Vagina (tissue), 2 donors: ENCODE measurements at places on chromosomes 11 and 22. TPM values are rescaled to one million over a fixed set of nuclear protein-coding genes. Genes with fewer than 3 reads are reported as not detected.

- peaks cover 8% of the 10 kb centered on the region for H3K27me3 ChIP-seq
- H3K4me1 ChIP-seq = peaks cover 8% of the 10 kb centered on the region
- DNase-seq = peak; percentile 40
- no peak overlapping the region for H3K4me3 ChIP-seq
- H3K36me3 ChIP-seq = no peaks in the 10 kb centered on the region
- no peak overlapping the region for H3K27ac ChIP-seq
Measured at GRCh38 chr22:26170795-26171580, 1.7 kb downstream of the SEZ6L start.

Gene GNB1L
- 14.0 TPM for total RNA-seq

- no peaks in the 10 kb centered on the region for H3K27me3 ChIP-seq
- no peak for DNase-seq
- H3K36me3 ChIP-seq = peaks cover 6% of the 10 kb centered on the region
Measured at GRCh38 chr11:74460481-74461154, 6.7 kb downstream of the KCNE3 start.

- H3K36me3 ChIP-seq = no peaks in the 10 kb centered on the region
- no peaks in the 10 kb centered on the region for H3K27me3 ChIP-seq
- no peak overlapping the region for H3K27ac ChIP-seq
- DNase-seq = no peak
- H3K4me3 ChIP-seq = no peak overlapping the region
Measured at GRCh38 chr11:27227736-27228135, 135.3 kb downstream of the CCDC34 start.

Gene OR51B5
- total RNA-seq = 1.2 TPM

Gene OOSP4A
- not detected for total RNA-seq

DNA sequence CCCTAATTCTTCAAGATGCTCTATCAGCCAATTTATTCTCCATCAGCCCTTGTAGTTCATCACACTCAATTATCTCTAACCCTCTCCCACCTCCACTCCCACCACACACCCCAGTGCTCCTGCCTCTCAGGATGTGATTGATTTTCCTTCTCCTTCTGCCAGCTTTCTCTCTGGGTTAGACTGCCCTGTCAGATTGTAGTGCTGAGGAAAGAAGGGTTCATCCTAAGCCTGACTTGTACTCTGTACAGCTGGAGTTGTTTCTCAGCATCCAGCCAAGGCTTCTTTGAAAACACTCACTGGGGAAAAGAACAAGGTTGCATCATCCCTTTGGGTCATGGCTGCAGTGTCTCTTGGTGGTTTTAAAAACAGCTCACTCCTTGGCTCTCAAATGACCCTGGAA lies 61.2 kb downstream of the CECR2 start:
- no peaks in the 10 kb centered on the region for H3K36me3 ChIP-seq
- H3K27ac ChIP-seq = peak overlapping the region; percentile 57
- H3K27me3 ChIP-seq = no peaks in the 10 kb centered on the region
- H3K4me3 ChIP-seq = no peak overlapping the region

- H3K27ac ChIP-seq = no peak overlapping the region
- no peak overlapping the region for H3K4me3 ChIP-seq
- H3K36me3 ChIP-seq = no peaks in the 10 kb centered on the region
- no peaks in the 10 kb centered on the region for H3K27me3 ChIP-seq
Measured at GRCh38 chr22:20429254-20430100, 8.1 kb downstream of the SCARF2 start.

GRCh38 chr11:69642549-69642912 lies 1.6 kb downstream of the CCND1 start:
- peaks cover 66% of the 10 kb centered on the region for H3K4me1 ChIP-seq
- H3K27ac ChIP-seq = peak overlapping the region; percentile 85
- H3K36me3 ChIP-seq = no peaks in the 10 kb centered on the region
- H3K4me3 ChIP-seq = peak overlapping the region; percentile 66

DNA sequence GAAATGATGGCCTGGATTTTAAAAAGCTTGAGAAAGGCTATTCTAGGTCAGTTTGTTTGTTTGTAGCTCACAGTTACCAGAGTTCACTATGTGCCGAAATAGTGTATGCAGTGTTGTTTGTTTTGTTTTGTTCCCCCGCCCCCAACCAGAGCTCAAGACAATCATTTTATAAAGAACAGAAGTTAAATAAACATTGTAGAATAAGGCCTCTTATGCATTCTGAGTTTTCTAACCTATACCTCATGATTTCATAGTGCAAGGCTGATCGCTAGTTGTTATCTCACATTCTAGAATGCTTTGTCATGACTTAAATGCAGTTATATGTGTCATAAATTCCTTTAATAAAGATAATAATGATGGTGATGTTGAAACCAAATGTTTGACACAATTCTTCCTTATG lies 7.8 kb downstream of the KCNA4 start:
- no peaks in the 10 kb centered on the region for H3K4me1 ChIP-seq
- no peak overlapping the region for H3K4me3 ChIP-seq
- DNase-seq = no peak
- H3K27me3 ChIP-seq = no peaks in the 10 kb centered on the region
- H3K36me3 ChIP-seq = no peaks in the 10 kb centered on the region
- no peak overlapping the region for H3K27ac ChIP-seq

Gene CALCA
- not detected for total RNA-seq

Gene FXYD6
- total RNA-seq = 75.4 TPM

GRCh38 chr11:32884770-32885384 lies 7.7 kb upstream of the QSER1 start:
- H3K4me1 ChIP-seq = no peaks in the 10 kb centered on the region
- H3K27ac ChIP-seq = no peak overlapping the region
- no peak for DNase-seq
- H3K36me3 ChIP-seq = no peaks in the 10 kb centered on the region

GRCh38 chr22:46636221-46637002 lies 16.2 kb downstream of the GRAMD4 start:
- H3K27me3 ChIP-seq = no peaks in the 10 kb centered on the region
- peaks cover 11% of the 10 kb centered on the region for H3K4me1 ChIP-seq
- no peak overlapping the region for H3K4me3 ChIP-seq
- no peak overlapping the region for H3K27ac ChIP-seq
- DNase-seq = no peak

Gene NXPE4
- not detected for total RNA-seq
